ENCODE measurements at places on chromosomes 2 and 18.

GRCh38 chr18:68455229-68455603 is 259.7 kb downstream of the TMX3 start:
- DNase-seq = no peak

GRCh38 chr2:38978296-38978903 is 88.7 kb downstream of the ARHGEF33 start:
- DNase-seq = no peak

GRCh38 chr2:191114403-191114886 is 36.3 kb downstream of the STAT4 start:
- no peak for DNase-seq

DNA sequence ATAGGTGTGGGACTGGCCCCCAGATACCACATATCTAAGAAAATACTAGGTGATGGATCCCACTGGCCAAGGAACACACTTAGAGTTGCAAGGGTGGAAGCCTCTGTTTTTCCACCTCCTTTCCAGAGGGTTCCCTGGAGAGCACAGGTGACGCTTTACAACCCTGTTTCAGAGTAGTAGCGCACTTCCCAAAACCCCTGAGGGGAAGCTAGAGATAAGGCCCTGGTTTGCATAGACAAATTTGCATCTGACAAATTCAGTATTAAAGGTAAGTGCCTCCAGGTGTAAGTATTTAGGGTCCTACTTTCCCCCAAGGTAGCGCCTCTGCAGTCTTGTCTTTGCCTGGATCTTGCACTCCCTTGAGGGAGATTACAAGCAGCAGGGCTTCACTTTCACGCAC is 474 bp upstream of the CERKL start:
- DNase-seq = no peak

- peak; percentile 98 for DNase-seq
Observed at GRCh38 chr2:47198985-47199451, 43.9 kb upstream of the STPG4 start.

GRCh38 chr18:8300751-8301410 is 308.4 kb upstream of the RAB12 start:
- DNase-seq = no peak

- DNase-seq = no peak
Observed at GRCh38 chr2:232353660-232354059, 24.9 kb upstream of the ALPP start.

DNA sequence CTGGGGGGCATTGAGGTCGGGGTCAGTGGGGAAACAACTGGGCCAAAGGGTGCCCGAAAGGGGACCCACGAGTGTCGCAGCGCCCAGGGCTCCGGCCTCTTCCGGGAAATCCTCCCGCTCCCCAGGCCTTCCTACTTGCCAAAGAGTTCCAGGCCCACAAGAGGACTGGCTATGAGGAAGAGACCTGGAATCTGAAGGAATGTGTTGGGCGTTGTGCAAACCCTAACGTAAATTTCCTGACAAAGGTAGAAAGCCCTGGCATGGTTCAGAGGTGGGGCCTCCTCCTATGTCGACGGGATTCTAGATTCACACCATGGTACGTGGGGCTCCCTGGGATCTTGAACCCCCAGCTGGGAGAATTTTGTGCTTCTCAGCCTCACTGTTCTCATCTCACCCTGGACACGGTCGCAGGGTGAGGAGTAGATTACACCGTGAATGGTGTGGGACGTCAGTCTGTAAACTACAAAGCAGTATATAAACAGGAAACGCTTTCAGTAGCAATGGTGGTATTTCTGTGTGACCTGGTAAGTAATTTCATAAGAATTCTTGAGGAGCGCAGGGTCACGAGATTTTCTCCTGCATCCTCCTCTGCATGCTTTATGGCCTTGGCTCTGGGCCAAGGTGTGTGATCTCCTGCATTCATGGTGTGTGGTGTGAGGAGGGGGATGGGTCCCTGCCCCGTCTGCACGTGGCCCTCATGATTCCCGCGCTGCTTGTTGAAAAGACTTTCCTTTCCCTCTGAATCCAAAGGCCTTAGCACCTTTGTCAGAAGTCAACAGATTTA is 868 bp downstream of the HSBP1L1 start:
- DNase-seq = peak; percentile 81

DNA sequence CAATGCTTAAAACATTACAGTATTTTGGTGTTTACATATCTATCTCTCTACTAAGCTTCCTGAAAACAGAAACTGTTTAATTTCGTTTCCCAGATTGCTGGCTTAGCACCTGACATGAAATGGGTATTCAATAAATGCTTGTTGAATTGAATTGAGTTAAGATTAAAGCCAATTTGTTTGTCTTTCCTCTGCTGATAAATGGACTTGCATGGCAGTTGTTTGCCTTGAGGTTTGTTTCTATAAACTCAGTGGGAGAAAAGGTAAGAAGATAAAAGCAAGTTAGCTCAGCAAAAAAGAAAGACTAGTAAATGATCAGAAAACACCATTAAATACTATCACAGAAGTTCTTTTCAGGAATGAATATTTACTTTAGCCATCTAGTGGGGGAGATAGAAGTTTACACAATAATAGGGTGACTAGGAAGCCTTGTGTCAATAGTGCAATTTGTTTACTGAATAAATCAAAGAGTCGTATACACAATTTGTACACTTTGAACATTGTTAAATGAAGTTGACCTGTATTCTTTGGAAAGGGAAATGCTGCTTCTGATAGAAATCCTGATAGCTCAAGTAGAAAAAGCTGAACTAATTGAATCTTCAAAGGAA is 754.5 kb upstream of the FAM98A start:
- DNase-seq = peak; percentile 3

GRCh38 chr2:219499555-219499954 is 864 bp downstream of the GMPPA start:
- DNase-seq = no peak

DNA sequence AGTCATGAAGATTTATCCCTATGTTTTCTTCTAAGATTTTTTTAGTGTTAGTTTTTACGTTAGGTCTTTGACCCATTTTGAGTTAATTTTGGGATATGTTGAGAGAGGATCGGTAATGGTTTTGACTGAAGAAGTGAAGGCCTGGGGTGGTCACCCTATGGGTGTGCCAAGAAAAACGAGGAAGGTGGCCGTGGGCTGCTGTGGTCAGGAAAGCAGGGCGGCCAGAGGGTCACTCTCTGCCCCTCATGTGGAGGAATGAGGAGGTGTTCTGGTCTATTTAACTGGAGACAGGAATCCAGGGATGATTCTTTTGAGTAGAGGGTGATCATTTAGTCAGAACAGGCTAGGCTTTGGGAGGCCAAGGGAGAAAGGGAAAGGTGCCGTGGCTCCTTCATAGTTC is 50.7 kb downstream of the MYO7B start:
- no peak for DNase-seq

DNA sequence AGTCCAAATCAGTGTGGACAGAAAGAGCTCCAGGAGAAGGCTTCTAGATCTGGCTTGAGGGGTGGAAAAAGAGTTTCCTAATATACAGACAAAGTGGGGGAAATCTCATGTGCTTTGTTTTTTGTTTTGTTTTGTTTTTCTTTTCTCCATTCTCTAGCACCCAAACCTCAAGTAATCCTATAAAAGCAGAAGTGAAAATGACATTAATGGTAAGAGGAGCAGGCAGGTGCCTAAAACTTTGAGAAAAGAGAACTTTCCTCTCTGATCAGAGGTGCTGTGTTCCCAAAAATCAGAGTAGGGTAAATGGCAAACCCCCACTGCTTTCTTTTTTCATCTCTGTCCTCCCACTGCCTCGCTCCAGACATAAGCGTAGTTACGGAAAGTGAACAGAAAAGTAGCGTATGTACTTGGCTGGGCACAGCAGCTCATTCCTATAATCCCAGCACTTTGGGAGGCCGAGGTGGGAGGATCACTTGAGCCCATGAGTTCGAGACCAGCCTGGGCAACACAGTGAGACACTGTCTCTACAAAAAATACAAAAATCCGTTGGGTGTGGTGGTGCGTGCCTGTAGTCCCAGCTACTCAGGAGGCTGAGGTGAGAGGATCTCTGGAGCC is 77.8 kb downstream of the FAM161A start:
- no peak for DNase-seq

GRCh38 chr2:231088754-231089153 is 32.1 kb downstream of the PSMD1 start:
- no peak for DNase-seq

DNA sequence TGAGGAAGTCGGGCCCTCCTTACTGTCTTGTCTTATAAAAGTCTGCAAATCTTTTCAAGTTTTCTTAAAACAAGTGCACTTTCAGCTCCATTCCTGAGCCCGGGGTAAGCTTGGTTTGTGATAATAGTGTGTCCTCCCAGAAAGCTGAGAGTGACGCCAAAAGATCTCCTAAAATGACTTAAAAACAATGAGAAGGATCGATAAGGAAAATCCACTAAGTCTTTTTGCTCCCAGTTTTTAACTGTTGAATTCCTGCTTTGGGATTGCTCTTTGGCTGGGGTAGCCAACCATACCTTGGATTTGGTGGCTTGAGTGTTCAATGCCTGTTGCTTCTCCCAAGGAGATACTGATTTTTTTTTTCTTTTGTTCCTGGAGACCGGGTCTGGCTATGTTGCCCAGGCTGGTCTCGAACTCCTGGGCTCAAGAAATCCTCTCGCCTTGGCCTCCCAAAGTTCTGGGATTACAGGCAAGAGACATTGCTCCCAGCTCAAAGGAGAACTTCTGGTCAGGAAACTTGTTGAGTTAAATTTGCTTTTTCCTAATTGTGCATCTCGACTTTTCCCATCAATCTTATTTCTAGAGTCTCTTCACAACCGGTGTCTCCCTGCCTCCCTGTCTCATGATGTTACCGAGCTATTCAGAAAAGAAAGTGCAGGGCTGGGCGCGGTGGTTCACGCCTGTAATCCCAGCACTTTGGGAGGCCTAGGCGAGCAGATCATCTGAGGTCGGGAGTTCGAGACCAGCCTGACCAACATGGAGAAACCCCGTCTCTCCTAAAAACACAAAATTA is 3.0 kb downstream of the TGIF1 start:
- DNase-seq = peak; percentile 39

- DNase-seq = no peak
Observed at GRCh38 chr18:42977982-42978637, 137.4 kb downstream of the RIT2 start.

DNA sequence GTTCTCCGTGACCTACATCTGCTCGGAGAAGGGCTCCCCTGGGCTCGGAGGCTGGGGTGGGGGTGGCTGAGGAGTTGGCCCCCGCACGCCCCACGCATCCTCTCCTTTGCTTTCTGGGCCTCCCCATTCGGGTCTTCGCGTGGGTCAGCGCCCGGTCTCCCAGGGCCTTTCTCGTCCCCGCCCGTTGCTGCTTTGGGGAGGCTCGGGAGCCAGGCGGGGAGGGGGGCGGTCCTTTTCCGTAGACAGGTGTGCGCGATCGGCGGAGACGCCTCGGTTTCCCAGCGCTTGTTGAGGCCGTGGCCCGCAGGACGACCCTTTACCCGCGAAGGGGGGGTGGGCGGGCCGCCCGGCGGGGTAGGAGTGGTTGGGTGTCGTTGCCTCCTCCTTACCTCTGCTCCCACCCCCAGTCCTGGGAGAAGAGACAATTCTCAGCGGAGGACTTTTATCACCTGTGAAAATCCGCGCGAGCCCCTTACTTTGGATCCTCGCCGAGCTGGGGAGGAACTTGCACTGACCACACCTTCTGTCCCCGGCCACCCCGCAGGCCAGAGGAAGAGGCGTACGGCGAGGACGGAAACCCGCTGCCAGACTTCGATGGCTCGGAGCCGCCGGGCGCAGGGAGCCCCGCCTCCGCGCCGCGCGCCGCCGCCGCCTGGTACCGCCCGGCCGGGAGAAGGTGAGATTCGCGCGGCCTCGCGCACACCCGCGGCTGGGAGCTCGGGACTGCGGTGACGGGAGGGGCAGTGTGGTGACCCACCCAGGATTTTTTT is 2.6 kb downstream of the ADCYAP1 start:
- DNase-seq = no peak

- DNase-seq = no peak
Observed at GRCh38 chr18:1270081-1270480, 365.4 kb downstream of the ADCYAP1 start.

GRCh38 chr2:143686585-143687164 is 557.5 kb downstream of the ARHGAP15 start:
- DNase-seq = peak; percentile 37

GRCh38 chr2:181467966-181468707 is 11.0 kb downstream of the ITGA4 start:
- no peak for DNase-seq
